Putamen (tissue), 1 donor: ENCODE measurements at places on chromosomes 7 and 10.

GRCh38 chr10:22612318-22612717 lies 102.1 kb downstream of the PIP4K2A start:
- DNase-seq: no peak

GRCh38 chr7:19872094-19872493 lies 98.7 kb upstream of the TMEM196 start:
- DNase-seq: no peak

DNA sequence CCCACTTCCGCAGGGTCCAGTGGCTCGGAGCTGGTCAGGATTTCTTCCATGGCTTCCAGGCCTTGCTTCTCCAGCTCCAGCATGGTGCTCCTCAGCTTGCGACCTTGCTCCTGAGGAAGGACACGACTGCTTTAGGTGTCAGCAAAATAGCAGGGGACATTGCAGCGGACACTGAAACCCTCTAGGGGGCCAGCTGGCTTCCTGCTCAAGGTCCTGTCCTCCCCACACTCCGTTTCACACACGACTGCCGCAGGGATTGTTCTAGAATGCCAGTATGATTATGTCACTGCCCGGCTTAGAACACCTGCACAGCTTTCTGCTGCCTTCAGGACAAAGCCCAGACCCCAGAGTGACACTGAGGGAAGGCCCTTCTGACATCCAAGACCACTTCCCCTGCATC lies 65.6 kb downstream of the SCRN1 start:
- no peak for DNase-seq

DNA sequence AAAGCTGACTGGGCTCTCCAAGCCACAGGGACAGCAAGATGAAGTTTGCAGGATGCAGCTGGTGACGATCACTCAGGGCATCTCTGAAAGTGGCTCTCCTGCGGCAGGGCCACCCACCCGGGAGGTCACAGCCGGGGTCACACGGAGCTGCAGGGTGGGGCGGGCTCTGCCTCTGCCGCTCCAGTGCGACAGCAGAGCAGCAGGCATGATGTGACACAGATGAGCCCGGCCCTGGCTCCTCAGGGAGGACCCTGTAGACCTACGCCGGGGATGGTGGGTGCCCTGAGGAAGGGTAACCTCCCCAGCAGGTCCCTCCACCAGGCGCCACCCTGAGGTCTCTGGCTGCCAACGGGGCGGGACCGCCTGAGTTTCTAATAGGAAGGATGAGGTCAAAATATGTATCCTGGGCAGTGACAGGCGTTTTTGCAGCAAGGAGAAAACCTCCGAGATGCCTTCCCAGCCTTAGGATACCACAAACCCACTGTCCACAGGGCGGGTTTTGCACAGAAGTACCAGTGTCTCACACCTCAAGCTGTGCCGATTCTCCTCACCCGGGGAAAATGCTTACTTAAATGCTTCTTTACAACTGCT lies 114.8 kb upstream of the DIP2C start:
- no peak for DNase-seq

DNA sequence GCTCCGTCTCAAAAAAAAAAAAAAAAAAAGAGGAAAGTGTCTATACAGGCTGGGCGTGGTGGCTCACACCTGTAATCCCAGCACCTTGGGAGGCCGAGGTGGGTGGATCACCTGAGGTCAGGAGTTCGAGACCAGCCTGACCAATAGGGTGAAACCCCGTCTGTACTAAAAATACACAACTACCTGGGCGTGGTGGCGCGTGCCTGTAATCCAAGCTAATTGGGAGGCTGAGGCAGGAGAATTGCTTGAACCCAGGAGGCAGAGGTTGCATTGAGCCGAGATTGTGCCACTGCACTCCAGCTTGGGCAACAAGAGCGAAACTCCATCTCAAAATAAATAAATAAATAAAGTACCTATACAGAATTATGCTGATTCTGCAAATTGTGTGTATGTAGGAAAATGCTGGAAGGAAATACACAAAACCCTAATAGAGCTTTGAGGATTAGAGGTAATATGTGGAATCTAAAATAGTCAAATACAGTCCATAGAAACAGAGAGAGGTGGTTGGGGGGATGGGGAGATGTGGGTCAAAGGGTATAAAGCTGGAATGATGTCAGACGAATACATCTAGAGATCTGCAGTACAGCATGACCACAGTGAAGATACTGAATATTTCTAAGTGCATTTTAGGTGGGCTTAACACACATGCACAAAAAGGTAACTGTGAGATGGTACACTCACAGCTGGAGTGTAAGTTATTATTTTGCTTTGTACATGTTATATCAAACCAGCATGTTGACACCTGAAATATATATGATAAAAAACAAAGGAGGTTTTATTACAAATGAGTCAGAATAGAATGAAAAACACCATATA lies 174.5 kb upstream of the KLF14 start:
- no peak for DNase-seq

- DNase-seq: no peak
These were observed 166.1 kb downstream of the DNAJB9 start for GRCh38 chr7:108735814-108736213.

DNA sequence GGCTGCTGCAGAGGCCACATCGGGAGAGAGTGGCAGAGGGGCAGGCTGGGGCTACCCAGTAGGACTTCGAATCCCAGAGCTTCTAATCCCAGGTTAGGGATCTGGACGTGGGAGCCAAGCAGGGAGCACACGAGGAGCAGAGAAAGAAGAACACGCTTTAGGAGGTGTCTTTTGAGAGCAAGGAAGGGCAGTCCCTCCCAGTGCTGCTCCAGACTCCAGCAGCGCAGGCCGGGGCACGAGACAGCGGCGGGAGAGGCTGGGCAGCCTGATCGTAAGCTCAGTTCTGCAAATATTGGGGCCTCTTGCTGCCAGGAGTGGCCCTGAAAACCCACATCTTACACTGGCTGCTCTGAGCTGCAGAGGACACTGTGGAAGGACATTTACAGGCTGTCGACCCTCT lies 75.9 kb downstream of the HIPK2 start:
- DNase-seq: no peak

DNA sequence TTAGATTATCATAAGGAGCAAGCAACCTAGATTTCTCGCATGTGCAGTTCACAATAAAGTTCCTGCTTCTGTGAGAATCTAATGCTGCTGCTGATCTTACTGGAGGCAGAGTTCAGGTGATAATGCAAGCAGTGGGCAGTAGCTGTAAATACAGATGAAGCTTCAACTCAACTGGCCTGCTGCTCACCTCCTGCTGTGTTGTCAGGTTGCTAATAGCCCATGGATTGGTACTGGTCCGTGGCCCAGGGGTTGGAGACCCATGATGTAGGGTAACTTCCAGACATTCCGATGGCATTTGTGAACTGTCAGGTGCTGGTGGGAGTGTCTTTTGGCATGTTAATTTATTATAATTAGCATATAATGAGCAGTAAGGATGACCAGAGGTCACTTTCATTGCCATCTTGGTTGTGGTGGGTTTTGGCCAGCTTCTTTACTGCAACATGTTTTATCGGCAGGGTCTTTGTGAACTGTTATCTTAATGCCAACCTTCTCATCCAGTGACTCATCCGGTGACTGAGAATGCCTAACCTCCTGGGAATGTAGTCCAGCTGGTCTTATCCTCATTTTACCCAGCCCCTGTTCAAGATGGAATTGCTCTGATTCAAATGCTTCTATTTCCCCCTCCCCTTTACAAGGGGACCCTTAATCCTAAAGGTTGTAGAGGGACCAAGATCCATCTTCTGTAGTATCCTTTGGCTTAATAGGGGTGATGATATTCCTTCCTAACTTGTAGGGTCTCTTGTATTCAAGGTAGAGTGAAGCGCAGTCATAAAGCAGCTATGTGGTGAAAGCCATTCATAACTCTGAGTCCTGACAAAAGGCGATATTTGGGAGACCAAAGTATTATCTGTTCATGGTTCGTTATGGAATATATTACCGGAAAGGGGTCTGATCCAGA lies 165.8 kb downstream of the CCSER2 start:
- DNase-seq: no peak

GRCh38 chr7:128153436-128153835 lies 87.6 kb upstream of the LEP start:
- no peak for DNase-seq

GRCh38 chr7:137642472-137642871 lies 204.3 kb downstream of the DGKI start:
- no peak for DNase-seq

DNA sequence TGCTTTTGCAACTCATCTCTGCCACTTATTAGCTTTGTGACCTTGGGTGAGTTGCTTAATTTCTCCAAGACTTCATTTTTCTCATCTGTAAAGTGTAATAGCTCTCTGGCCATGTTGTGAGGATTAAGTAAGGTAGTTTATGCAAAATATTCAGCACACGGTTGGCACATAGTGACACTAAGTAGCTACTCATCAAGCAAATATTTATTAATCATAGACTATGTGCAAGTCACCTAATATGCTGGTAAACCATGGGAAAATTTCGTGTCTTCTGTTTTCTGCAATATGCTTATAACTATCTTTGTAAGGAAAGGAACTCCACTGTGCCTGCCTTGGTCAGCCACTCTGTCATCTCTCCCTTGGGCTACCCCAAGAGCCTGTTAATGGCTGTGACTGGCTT lies 50.3 kb upstream of the EGR2 start:
- DNase-seq: no peak

GRCh38 chr7:29115130-29115687 lies 31.1 kb downstream of the CPVL start:
- no peak for DNase-seq

DNA sequence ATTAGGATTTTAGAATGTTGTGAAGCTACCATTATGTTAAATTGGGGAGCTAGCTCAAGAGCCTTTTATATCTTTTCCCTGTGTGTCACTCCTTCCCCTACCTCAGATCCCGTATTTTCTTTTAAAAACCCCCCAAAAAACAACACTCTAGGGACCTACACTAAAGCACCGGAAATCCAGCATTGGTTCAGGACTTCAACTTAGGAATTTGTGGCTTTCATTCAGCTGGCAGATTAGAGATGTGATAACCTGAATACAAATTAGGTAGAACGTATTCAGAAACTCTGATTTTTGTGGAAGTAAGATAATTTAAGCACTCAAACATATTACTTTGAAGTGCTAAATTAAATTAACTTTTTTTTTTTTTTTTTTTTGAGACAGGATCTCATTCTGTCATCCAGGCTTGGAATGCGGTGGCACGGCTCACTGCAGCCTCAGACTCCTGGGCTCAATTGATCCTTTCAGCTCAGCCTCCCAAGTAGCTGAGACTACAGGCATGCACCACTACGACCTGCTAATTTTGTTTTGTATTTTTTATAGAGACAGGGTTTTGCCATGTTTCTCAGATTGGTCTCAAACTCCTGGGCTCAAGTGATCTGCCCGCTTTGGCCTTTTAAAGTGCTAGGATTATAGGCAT lies 6.8 kb downstream of the TBC1D12 start:
- DNase-seq: no peak

DNA sequence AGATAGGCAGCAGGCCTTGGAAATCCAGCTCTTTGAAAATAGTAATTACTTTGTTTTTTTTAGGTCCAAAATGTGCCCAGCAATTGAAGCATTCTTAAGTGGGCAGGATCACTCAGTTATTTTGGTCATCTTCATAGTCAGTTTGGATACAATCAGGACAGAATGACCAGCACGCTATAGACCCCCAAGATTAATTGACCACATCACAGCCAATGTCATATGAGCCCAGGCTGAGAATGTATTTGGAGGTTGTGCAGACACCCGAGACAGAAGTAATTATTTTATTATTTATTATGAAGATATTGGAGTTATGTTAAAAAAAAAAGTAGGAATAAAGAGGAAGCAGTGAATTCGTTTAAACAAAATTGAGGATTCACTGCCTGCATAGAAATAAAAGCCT lies 93.3 kb upstream of the PFKP start:
- no peak for DNase-seq

DNA sequence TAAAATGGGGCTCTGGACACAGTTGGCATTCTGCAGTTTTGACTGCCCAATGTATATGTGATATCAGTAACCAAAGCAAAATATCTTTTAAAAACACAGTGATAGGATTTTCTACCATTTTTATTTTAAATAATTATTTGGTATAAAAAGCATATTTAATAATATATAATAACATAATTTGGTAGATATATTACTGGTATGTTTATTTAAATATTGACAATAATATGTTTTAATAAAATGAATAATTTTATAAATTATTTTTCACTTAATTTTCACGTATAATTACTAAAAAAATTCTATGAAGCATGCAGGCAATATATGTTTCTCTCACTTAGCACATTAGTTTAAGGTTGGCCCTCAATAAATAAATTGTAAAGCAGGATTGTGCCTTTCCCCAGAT lies 269.1 kb downstream of the PRKG1 start:
- DNase-seq: no peak

DNA sequence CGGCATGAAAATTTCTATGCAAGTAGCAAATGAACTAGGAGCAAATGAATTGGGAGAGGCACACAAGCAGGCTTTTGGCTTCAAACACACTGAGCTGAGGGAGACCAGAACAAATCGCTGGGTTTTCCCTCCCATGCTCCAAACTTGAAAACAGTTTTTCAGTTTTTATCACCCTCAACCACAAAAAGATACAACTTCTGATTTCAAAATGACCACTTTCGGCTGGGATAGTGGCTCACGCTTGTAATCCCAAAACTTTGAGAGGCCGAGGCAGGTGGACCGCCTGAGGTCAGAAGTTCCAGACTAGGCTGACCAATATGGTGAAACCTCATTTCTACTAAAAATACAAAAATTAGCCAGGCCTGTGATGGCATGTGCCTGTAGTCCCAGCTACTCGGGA lies 9.0 kb upstream of the CHUK start:
- no peak for DNase-seq

DNA sequence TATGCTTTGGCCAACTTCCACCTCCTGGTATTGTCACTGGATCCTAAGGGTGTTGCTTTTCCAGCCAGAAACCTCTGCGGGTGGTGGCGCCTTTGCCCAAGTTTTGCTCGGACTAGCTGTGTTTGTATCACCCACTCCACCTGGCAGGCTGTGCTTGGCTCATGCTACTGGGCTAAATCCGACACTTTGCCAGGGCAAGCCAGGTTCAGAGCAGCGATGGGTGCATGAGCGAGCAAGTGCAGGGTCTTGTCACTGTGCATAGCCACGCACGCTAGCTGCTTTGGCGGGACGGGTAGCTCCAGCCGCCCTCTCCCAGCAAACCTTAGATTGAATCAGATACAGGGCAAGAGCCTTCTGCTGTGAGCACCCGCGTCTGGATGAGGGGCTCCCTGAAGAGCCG lies 737.5 kb downstream of the PCDH15 start:
- DNase-seq: no peak

- DNase-seq: no peak
These were observed 63.0 kb downstream of the TAX1BP1 start for GRCh38 chr7:27802999-27803398.

DNA sequence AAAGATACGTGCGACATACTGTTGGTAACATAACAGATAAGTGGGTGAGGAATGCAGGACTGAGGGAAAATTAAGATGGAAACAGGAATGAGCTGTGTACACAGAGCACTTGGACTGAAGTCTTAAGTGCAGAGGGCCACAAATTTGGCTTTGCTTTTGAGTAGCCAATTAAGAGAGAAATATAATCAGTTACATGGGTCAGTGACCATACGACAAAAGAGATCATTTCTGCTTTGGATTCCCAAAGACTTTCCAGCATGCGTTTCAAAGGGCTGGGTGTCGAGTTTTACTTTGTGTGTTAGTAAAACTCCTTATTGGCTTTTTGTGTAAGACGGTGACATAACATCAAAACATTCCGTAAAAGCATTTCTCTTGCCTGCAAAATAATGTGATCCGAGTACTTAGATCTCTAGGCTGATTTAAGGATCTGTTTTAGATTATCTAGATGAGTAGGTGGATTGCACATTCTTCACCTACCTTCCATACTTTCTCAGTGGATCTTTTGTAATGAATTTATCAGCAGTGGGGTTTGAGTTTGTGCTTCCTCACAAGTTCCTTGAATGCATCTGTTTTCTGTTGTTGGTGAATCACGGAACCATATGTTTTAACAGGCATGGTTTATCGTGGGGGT lies 7.5 kb downstream of the RABGEF1 start:
- DNase-seq: no peak
